Stimulated activated CD8-positive, alpha-beta memory T cell treated with anti-CD3 and anti-CD28 coated beads, Interleukin-2, amount 100 ng/mL, for 48 hours (primary cell): ENCODE measurements at places on chromosomes 1 and 21.
A peak's percentile ranks its signal among the peaks of the same experiment; 100 is the strongest.

- DNase-seq = no peak
These were observed 767.1 kb upstream of the PRMT6 start for GRCh38 chr1:106289265-106289928.

GRCh38 chr21:43652616-43653015 is 6.7 kb downstream of the HSF2BP start:
- no peak for DNase-seq

DNA sequence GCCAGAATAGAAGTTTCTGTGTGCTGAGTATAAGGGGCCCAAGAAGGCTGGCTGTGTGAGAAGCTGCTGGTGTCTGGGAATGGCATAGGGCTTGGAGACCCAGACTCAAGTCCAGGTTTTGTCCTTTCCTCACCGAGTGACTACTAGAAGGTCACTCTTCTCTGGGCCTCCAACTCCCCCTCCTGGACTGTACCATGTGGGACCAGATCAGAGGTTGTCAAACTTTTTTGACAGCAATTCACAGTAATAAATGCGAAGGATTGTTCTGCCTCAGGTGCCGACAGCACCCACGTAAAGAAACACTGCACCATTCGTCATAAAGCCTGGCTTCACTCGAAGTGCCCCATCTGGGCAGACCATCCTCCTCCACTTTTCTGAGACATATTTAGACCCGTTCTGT is 29.0 kb downstream of the PKP1 start:
- DNase-seq = no peak

DNA sequence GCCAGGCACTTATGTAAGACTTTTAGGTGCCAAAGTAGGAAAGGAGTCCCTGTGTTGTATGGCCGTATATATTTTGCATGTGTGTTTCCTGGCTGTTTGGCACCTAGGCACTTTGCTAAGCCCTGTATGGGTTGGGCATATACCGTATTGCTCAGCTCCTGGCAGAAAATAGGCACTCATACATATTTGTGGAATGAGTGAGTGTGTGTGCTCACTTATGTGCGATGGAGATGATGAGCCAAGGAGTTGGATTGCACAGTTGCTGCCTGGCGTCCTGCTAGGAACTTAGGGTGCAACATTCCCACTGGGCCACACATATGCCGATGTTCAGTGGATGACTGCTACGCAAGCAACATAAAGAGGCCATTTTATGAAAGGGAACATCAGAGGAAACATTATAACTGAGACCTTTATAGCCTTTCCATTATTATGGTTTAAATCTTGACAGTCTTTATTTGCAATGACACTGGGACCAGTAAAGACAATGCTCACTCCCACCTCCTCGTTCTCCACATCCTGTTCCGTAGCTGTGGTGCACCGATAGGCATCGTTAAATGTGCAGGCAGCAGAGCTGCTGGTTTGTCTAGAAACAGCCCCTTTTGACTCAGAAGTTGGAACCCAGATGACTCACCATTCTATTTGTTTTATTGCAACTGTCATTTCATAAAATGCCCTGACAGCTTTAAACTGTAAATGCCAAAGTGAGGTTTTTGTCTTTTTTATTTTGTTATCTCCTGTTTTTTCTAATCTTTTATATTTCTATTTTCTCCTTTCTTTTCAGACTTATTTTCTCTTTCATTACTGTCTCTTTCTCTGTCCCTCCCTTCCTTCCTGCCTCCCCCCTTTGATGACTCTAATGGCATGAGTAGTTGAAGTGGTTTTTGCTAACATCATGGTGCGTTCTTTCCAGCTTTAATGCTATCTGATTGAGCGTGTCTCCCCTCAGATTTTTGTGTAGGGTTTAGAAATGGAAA is 36.1 kb downstream of the PEX14 start:
- peak; percentile 58 for DNase-seq
